ENCODE measurements at places on chromosomes 3 and 15. TPM values are rescaled to one million over a fixed set of nuclear protein-coding genes. Genes with fewer than 3 reads are reported as not detected.

NTRK3 gene
- 1.2 TPM for total RNA-seq

GOLGA6C gene
- total RNA-seq: not detected

SOX2 gene
- not detected for total RNA-seq

STRIT1 gene
- not detected for total RNA-seq

FAM81A gene
- total RNA-seq: 0.30 TPM

MAP2K5 gene
- 7.7 TPM for total RNA-seq

KBTBD8 gene
- 2.9 TPM for total RNA-seq

SERINC4 gene
- not detected for total RNA-seq

SNX22 gene
- 0.28 TPM for total RNA-seq

All from smooth muscle cell of the umbilical artery (primary cell).